ENCODE measurements at places on chromosomes 12 and 14.

- no peak for DNase-seq
Observed at GRCh38 chr14:102873546-102874061, 48.9 kb upstream of the AMN start.

DNA sequence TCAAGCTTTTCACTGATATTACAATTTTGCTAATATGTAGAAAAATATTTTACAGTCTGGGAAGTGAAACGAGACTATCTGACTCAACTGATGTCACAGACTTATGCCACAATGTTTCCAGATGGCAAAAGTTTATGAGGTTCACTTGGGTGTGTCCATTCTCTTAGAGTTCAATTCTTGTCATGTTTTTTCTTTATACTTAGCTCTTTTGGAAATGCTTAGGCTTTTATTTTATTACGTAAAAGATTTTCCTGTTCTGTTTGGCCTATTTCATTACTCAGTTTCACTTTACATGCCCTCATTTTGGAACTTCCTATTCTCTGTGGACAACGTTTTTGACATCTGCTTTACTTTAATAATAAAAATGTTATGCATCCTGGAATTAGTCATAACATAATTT, 2.1 kb upstream of the PDZRN4 start:
- no peak for DNase-seq

- no peak for DNase-seq
Observed at GRCh38 chr14:58341152-58341748, 42.9 kb downstream of the ARID4A start.

GRCh38 chr12:116804051-116804450, 65.9 kb downstream of the RNFT2 start:
- no peak for DNase-seq

GRCh38 chr14:52918486-52918885, 32.4 kb downstream of the FERMT2 start:
- no peak for DNase-seq

- DNase-seq, result no peak
Observed at GRCh38 chr12:116454950-116455447, 104.2 kb upstream of the MAP1LC3B2 start.

DNA sequence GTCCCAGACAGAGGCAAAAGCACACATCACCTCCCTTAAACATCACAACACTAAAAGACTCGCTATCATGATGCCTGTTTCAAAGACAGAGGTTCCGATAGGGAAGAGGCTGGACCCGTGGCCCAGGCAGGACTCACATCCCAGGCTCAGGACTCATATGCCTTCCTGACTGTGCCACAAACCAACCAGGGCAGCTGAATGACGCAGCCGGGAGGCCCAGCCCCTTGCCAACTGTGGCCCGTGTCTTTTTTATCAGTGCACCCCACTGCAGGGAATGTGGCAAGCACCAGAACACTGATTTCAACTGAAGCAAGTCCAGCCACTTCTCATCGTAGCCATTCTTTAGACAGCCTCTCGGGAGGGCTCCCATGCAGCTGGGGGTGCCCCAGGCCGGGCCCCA, 132.3 kb downstream of the KSR2 start:
- DNase-seq, result no peak

DNA sequence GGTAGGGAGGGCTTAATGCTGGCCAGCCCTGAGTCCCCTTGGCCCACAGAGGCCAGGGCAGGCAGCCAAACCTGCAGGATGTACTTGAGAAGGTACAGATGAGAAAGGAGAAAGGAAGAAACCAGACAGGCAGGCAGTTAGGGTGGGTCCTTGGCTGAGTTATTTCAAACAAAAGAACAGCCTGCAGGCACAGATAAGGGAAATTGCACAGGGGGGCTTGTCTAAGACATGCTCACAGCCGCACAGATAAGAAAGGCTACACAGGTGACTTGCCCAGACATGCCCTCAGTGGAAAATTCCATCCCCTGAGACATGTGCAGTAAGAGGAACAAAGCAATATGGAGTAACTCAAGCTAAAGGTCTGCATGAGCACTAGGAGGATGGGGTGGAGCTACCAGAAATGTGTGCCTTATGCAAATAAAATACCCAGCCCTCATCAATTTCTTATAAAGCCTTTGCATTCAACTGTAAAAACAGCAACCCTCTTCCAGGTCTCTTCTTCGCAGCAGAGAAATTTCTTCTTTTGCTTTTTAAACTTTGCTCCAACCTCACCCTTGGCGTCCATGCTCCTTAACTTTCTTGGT, 158.2 kb upstream of the RGS6 start:
- no peak for DNase-seq

GRCh38 chr12:15859116-15859515, 23.1 kb upstream of the STRAP start:
- no peak for DNase-seq

DNA sequence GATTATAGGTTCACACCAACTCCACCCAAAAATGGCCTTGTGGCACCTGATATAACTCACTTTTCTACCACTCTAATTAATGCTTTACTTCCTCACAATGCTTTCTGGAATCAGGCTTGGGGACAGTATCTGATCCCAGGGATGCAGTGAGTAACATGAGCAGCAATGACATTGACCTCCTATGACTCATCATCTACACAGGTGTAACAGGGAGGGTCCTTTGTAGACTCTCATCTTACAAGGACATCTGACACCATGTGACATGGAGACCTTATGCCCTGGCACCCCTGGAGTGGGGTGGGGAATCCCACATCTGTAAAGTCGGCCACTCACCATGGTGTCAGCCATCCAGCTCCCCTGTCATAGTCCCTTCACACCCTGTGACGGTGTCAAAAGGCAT, 586.4 kb downstream of the MED13L start:
- no peak for DNase-seq

DNA sequence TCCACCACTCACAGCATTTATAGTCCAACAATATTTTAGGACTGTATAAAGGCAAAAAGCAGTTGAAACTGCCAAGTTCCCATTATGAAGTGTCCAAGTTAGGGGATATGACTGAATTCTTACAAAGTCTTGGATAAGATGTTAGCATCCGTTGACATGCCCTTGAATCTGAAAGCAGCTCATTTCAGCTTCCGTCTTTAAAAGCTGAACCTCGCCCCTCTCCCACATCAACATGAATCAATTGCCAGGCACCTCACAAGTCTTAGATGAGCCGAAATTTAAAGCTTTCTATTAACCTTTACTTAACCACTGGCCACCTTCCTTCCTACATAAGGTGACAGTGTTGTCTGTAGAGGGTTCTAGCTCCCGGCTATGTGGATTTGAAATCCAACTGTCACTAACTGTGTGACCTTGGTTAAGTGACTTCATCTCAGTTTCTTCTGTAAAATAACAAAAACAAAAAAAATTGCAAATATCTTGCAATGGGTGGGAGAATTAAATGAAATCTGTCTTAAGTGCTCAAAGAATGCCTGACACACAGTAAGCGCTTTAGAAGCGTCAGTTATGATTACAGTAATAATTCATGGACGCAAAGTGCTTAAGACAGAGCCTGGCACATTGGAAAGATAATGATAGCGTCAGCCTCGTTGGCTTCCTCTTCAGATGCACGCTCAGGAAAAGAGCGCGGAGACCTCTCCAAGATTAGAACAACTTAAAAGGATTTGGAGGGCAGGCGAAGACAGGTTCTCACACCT, 1.2 kb downstream of the PPP1CC start:
- DNase-seq, result peak; percentile 34

GRCh38 chr12:65651060-65651459, 173.2 kb upstream of the HMGA2 start:
- DNase-seq, result no peak

GRCh38 chr12:72369423-72369959, 97.3 kb downstream of the TRHDE start:
- DNase-seq, result no peak

DNA sequence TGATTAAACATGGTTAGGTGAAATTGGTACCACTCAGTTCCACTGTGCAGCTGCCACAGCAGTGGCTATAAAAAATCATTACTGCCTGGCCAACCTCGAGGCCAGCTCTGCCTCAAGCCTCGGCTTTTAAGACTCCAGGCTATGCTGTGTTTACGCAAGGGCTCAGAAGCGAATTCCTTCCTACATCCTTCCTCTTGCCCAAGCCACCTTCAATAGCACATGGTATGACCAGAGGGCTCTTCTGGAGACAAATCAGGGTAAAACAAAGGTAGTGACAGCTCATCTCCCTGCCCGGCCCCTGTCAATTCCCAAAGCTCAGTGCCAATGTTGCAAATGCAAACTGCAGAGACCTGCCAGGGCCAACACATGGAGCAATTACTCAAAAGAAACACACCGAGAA, 31.9 kb downstream of the NUAK1 start:
- DNase-seq, result peak; percentile 67

- no peak for DNase-seq
Observed at GRCh38 chr12:65362234-65363031, 84.0 kb downstream of the MSRB3 start.

DNA sequence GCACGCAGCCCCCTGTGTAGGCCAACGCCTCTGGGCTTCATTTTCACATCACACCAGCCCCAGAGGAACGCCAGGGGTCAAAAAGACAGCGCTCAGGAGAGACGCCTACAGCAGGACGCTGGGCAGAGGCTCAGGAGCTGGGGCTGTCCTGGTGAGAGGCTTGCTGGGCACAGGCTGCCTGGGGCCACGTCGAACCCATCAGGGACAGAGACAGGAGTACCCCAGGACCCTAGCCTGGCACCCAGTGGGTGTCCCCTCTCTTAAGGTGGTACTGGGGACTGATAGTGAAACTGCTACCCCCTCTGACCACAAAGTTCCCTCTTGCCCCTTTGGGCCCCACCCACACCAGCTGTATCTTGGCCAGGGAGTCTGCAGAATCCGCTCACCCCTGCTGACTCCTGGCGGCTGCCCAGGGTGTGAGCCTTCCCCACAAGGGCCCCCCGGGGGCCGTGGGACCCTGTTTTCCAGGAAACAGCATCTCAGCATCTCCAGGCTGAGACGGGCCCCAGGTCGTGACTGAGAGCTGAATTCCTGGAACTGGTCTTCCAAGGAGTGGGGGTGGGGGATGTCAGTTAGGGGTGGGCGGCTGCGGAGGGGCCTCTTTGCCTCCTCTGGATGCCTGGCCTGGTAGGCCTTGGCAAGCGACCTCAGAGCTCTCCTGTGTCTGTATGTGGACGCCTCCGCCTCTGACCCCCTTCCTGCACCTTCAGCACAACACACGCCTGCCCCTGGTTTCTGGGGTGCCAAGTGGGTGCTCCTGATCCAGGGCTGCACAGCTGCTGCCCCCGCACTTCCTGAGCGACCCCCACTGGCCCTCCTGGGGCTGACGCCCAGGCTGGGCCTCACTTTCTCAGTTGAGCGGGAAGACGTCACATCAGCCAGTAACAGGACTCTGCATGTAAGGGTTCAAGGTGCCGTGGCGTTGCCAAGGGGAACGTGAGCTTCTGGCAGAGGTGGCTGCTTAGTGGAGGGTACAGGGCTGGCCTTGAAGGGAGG, 321.9 kb upstream of the RTL1 start:
- DNase-seq, result no peak

GRCh38 chr14:59303216-59303615, 114.7 kb downstream of the DAAM1 start:
- DNase-seq, result peak; percentile 12

DNA sequence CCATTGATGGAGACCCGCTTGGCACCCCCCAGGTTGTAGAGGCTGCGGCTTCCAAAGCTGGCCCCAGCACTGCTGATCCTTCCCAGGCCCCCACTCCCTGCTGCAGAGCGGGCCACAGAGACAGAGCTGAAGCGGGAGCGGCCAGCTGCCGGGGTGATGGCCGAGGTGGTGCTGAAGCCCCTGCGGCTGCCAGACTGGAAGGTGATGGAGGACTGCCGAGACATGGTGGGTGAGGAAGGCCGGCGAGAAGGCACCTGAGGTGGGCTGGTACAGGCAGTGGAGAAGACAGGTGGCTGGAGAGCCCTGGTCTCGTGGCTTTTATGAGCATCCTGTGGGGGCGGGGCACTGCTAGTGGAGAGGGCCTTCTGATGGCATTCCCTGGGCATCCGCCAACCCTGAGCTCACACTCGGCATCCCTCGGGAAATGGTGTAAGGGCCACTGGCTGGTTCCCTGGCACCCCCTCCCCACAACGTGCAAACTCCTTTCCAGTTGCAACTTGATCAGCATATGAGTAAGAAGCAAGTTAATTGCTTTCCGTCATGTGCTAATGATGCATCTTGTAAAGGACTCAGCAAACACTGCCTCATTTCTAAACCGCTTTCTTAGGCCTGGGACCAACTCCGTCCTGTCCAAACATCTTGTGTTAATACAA, at the start of gene KRT75:
TSS of gene KRT75 (minus strand) at position 291 of the 653 bp plus-strand sequence. CDS start at position 224, 67 bp downstream.
- DNase-seq, result no peak

GRCh38 chr14:70601162-70601561, 707 bp upstream of the MED6 start:
- no peak for DNase-seq

DNA sequence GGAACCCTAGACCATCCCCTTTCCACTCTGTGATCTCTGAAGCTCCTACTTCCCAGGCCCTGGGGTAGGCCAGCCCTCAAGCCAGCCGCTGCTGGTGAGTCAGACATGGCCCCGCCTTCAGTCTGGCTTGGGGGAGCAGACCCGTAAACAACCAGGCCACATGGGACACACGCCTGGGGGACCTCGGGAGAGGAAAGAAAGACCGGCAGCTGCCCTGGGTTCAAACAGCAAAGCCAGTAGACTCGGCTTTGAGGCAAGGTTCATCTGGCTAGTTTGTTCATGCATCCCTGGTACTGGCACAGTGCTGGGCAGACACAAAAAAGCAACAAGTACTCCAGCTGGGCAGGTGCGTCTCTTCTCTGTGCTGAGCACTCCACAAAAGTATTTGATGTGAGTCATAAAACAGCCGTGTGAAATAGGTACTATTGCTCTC, 101.9 kb downstream of the SETD3 start:
- no peak for DNase-seq

DNA sequence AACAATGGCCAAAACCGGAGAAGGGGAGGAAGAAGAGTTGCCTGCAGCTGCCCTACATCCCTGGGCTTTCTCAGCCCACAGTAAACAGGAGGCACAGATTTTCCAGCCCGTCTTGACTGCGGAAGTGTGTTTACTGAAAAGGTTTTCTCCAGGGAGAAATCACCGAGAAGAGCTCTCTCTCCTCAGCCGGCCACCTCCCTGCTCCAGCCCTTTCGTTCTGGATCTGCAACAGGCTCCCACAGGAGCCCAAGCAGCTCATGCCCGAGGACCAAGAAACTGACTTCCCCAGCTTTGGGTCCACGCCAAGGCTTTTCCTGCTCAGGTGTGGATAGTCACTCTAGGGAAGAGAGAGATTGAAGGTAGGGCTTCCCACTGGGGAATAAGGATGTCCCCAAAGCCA, 61.7 kb downstream of the BCL11B start:
- DNase-seq, result no peak

GRCh38 chr12:6364044-6364374, 11.4 kb downstream of the SCNN1A start:
- DNase-seq, result no peak
